ENCODE measurements at places on chromosomes 3 and 15.

DNA sequence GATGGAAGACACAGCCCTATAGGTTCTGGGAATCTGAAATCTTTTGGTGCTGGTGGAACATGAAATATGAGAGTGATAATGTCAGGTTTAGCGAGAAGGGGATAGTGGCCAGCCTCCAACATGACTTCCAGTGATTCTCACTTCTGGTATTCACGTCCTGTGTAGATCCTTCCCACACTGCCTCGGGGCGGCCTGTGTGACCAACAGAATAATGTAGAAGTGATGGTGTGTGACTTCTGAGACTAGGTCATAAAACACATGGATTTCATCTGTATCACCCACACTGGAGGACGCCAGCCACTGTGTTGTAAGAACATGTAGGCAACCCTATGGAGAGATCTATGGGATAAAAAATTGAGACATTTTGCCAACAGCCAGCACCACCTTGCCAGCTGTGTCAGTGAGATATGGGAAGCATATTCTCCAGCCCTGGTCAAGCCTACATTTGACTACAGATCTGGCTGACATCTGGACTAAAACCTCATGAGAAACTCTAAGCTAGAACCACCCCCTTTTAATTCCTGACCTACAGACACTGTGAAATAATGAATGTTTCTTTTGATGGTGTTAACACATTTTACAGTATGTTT, 25.5 kb upstream of the NUDT16 start:
- no peak for DNase-seq

DNA sequence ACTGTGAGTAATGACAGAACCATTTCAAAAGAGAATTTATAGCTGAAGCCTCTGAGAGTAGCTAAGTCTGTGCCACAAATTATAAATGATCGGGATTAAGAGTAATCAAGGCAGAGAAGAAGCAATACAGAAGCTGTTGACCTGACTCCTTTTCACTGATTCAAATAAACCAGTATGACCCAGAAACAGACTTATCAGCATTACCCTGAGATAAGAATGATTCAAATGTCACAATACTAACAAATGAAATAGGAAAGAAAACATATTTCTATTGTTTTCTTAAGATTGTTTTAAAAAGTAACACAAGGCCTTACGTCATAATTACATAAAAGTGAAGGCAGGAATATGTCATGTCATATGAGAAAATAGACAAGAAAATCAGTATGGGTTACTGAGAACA, 1534.6 kb downstream of the SI start:
- DNase-seq: no peak

- no peak for DNase-seq
Measured at GRCh38 chr3:142615171-142615570, 19.0 kb downstream of the PLS1 start.

- DNase-seq: peak; percentile 58
Measured at GRCh38 chr15:76139368-76140073, 79.7 kb downstream of the TMEM266 start.

GRCh38 chr3:40201770-40202169, 107.7 kb upstream of the EIF1B start:
- DNase-seq: no peak
